ENCODE measurements at places on chromosomes 3 and 15. TPM values are rescaled to one million over a fixed set of nuclear protein-coding genes. Genes with fewer than 3 reads are reported as not detected.

- DNase-seq = no peak
Measured at GRCh38 chr15:45773149-45773548, 138.3 kb downstream of the SQOR start.

DNA sequence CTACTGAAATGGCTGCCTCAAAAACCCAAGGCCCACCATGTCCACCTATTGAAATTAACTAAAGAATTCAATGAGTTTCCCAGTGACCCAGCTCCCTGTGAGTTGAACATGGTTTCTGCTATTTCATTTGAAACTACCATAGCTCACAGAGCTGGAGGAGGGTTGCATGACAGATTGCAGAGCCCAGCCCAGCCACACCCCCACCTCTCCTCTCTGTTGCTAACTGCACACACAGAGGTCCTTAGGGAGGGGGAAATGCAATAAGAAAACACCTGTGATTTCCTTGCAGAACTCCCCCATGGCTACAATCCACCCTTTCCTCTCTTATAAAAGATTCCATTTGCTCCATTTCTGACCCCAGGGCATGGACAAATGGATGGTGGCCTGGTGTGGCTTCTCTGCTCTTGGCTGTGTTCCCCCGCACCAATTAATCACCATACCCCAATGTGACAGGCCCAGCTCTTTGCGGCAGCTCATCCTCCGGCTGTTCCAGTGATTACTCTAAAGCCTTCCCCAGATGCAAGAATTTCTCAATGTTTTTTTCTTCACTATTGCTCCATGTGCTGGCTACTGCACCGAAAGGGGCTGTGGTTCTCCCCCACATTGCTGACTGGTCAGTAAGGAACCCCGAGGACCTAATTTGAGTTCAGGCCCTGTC is 208.4 kb upstream of the KBTBD8 start:
- no peak for DNase-seq

FEZF2 gene
- total RNA-seq = not detected

CD86 gene
- total RNA-seq = not detected

PPARG gene
- total RNA-seq = 11.1 TPM

DNA sequence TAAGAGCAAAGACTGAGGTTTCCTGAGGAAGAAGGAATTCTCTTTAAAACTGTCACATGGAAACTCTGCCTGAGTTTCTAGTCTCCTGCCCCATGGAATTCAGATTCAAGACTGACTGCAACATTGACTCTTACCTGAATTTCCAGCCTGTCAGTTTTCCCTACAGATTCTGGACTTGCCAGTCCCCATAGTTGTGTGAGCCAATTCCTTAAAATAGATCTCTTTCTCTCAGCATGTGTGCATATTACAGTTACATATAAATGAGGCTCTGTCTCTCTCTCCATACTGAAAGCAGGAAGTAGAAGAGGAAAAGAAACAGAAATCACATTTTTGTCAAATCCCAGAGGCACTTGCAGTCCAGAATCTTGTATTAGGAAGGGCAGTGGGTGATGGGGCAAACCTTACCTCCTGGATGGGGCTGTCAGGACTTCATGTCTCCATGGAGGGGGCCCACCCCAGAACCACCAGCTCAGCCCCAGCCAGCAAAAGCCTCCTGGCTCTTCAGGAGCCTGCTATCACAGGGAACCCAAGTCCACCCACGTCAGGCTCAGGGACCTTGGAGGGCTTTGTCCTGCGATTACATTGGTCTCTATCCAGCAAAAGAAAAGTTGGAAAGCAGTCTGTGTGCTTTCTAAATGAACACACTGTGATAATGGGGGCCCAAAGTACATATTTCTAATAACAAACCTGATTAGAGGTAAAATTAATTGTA is 18.8 kb upstream of the GOLGA8J start:
- DNase-seq = no peak

ARPC4 gene
- 212 TPM for total RNA-seq

GRCh38 chr3:86938416-86939105 is 52.4 kb downstream of the VGLL3 start:
- DNase-seq = no peak

GOLGA8N gene
- 0.35 TPM for total RNA-seq

SKOR1 gene
- 0.10 TPM for total RNA-seq

DNA sequence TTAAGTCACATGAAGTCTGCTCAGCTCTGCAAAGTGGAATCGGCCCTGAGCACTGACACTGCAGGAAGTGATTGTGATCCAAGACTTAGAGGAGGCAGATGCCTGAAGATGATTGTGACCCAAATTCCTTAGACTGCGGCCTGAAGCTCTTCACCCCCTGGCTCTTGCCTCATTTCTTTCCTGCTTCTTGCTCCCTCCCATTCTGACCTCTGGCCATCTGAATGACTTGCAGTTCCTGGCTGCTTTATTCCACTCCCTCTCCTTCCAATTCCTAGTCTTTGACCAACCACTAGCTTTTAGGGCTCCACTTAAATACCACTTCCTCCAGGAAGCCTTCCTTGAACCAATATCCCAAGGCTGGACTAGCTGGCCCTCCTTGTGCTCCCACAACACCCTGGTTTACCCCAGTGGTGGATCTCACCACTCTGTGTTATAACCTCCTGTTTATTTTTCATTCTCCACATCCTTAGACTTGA is 9.9 kb upstream of the EPB42 start:
- DNase-seq = peak; percentile 15

MUSTN1 gene
- total RNA-seq = not detected

MEIS2 gene
- 0.52 TPM for total RNA-seq

C3orf22 gene
- not detected for total RNA-seq

DNA sequence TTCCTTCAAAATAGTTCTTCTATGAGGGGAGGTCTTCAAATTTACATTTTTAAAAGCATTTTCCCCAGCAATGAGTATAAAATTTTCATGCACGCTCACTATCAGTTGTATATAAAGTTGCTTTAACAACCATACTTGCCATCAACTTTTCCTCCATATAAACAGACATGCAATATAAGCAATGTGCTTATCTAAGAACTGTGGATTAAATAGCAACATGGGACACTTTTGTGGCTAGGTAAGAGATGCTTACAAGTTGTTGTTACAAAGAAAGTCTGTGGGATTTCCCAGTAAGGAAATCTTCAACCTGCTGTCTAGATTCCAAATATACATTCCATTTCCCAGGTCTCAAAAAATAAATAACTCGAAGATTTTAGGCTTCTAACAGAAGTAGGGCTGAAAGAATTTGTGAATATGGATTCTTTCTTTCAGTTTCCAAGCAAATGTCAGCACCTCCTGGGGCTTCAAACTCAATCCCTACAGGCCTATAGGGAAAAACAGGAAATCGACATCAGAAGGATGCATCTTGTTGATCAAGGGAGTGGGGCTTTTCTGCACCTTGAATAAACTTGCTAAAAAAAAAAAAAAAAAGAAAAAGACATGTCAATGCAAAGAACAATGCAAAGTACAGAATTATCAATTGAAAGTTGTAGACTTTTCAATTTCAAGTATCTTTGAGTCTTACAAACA is 16.1 kb downstream of the TNIK start:
- DNase-seq = no peak

- DNase-seq = no peak
Measured at GRCh38 chr3:135383301-135383700, 582.2 kb upstream of the PPP2R3A start.

BSN gene
- not detected for total RNA-seq

DNA sequence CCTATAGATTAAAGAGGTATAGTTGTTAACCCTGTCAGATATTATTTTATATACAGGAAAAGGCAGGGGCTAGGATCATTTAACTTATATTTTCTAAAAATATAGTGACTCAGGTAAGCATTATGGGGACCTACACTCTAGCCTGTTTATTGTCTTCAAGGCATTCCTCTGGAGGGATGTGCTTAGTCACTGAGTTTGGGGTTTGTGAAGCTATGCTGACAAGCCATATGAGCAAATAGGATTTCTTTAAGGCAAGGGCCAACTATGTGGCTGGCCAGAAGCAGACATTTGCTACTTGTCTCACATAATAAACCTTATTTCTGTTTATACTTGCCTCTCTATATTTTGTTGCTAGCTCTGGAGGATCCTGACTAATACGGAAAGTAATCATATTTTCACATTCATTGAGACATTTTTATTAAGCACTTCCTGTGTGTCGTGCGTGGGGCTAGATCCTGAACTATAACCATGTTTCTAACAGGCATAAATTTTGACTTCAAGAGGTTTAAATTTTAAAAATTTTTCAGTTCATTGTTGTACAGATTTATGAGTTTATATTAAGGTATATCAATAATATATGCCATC is 153.4 kb downstream of the OTOL1 start:
- DNase-seq = no peak

RTP3 gene
- not detected for total RNA-seq

- DNase-seq = no peak
Measured at GRCh38 chr15:64089543-64090280, 3.9 kb downstream of the CIAO2A start.

- no peak for DNase-seq
Measured at GRCh38 chr15:65418596-65418995, 4.2 kb downstream of the IGDCC4 start.

CTXN2 gene
- total RNA-seq = 0.05 TPM

RRP9 gene
- total RNA-seq = 37.5 TPM

DNA sequence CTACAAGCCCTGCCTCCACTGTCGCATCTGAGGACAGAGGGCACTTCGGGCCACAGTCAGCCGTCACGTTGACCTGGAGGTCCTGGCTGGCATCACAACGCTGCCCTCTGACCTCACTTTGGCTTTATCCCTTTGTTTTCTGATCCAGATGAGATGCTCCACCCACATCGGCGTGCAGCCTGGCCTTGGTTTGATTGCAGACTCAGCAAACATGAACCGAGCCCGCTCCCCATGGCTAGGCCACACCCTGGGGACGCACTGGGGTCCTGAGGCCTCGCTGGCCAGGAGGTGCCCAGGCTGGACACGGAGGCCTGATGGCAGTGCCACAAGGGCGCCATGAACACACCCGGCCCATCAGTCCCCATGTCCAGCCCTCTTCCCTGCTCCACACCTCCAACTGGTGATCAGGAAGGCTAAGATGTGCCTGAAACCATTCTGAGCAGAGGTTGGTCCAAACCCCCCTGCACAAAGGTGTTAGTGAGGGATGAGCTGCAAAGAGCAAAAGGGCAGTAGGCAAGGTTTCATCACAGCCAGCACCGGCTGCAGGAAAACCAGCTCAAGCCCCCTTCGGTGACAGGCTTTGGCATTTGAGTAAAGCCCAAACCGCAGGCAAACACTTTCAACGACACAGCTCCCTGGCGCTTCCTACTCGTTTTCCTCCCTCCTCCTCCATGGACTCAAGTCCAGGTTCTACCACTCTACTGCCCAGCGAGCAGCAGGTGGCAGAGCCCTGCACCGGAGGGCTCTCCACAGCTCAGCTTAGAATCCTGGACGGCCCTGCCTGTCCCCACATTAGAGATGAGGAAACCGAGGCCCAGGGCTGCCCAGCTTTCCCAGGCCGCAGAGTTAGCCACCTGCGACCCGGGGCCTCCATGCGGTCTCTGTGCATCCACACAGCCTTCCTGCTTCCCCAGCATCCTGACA is 165.8 kb downstream of the NUP210 start:
- no peak for DNase-seq

DNA sequence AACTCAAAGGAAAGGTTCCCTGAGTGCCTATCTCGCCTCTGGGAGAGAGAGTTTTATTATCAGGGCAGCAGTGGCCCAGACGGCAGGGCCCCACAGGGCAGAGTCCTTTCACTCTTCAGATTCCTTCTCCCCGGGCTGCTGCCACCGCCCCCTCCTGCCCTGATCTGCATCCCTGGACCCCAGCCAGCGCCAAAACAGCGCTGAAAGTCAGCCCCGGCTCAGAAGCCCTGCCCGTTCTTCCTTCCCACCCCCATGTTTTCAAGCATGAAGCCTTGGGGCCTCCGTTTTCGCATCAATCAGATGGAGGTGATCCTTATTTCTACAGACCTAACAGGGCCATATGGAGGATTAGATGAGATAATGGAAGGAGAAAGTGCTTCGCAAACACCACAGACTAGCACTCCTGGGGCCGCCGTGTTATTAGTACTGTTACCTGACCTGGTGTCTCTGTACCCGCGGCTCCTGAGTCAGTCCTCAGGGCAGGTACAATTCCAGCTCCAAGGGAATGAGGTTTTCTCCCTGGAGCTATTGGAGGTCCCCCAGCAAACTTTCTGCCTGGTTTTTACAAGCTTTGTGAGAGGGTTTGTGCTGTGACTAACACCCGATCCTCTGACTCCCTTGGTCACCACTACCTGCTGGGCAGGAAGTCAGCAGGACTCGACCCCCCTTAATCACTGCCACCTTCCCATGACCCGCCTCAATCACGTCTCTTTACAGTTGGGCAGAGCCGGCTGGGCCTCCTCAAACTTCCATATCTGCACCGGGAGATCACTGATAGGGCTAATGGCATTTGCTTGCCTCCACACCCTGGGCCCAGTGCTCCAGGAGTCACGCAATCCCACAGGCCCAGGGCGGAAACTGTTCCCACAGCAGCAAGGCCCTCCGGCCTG is 39.5 kb upstream of the TSEN2 start:
- DNase-seq = peak; percentile 85
